Astrocyte (in vitro differentiated cells and primary cell): ENCODE measurements at places on chromosomes 16 and 17. TPM values are rescaled to one million over a fixed set of nuclear protein-coding genes. Genes with fewer than 3 reads are reported as not detected.

GRCh38 chr17:83124871-83125514 is 45.6 kb downstream of the METRNL start:
- H3K27me3 ChIP-seq, result peaks cover 16% of the 10 kb centered on the region
- DNase-seq, result no peak
- H3K4me1 ChIP-seq, result no peaks in the 10 kb centered on the region
- no peaks in the 10 kb centered on the region for H3K36me3 ChIP-seq
- no peak overlapping the region for H3K4me3 ChIP-seq

DNA sequence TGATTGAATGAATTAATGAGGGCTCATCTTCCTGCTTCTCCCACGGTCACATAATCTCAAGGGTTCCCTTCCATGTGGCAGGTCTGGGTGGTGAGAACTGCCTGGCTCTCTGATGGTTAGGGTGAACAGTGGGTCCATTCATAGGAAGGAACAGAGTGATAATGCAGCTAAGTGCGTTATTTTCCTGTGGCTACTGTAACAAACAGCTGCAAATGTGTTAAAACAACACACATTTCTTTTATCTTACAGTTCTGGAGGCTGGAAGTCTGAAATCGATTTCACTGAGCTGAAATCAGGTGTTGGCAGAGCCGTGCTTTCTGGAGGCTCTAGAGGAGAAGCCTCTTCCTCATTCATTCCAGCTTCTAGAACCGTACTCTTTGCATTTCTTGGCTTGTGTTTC is 95.3 kb downstream of the BMERB1 start:
- no peaks in the 10 kb centered on the region for H3K36me3 ChIP-seq
- no peak overlapping the region for H3K4me3 ChIP-seq
- DNase-seq, result no peak
- no peaks in the 10 kb centered on the region for H3K4me1 ChIP-seq
- no peak overlapping the region for H3K27ac ChIP-seq

Gene CCL13
- total RNA-seq, result not detected in 2 replicates

- H3K27ac ChIP-seq, result no peak overlapping the region
- no peak overlapping the region for H3K4me3 ChIP-seq
- DNase-seq, result no peak
- H3K27me3 ChIP-seq, result no peaks in the 10 kb centered on the region
Observed at GRCh38 chr17:51595826-51596398, 335.6 kb downstream of the UTP18 start.

Gene TPSAB1
- not detected in 2 replicates for total RNA-seq

- no peak overlapping the region for H3K4me3 ChIP-seq
- H3K4me1 ChIP-seq, result peaks cover 69% of the 10 kb centered on the region
- H3K27me3 ChIP-seq, result no peaks in the 10 kb centered on the region
Observed at GRCh38 chr16:75244844-75245758, 6.3 kb downstream of the BCAR1 start.

- no peaks in the 10 kb centered on the region for H3K36me3 ChIP-seq
- no peaks in the 10 kb centered on the region for H3K27me3 ChIP-seq
- peak; percentile 29 for DNase-seq
- H3K4me1 ChIP-seq, result peaks cover 37% of the 10 kb centered on the region
Observed at GRCh38 chr17:1108765-1109605, 70.8 kb downstream of the ABR start.

GRCh38 chr17:56755310-56755709 is 78.4 kb downstream of the C17orf67 start:
- H3K27ac ChIP-seq, result no peak overlapping the region
- DNase-seq, result no peak
- H3K4me1 ChIP-seq, result peaks cover 25% of the 10 kb centered on the region
- no peaks in the 10 kb centered on the region for H3K36me3 ChIP-seq

Gene CORO7
- 25.0 and 26.4 TPM in 2 replicates for total RNA-seq

Gene CCDC92B
- total RNA-seq, result 0.29 and 0.36 TPM in 2 replicates

Gene NACA2
- not detected in 2 replicates for total RNA-seq

- DNase-seq, result no peak
- no peaks in the 10 kb centered on the region for H3K27me3 ChIP-seq
- H3K4me3 ChIP-seq, result no peak overlapping the region
Observed at GRCh38 chr16:27759967-27760788, 210.2 kb downstream of the KATNIP start.

DNA sequence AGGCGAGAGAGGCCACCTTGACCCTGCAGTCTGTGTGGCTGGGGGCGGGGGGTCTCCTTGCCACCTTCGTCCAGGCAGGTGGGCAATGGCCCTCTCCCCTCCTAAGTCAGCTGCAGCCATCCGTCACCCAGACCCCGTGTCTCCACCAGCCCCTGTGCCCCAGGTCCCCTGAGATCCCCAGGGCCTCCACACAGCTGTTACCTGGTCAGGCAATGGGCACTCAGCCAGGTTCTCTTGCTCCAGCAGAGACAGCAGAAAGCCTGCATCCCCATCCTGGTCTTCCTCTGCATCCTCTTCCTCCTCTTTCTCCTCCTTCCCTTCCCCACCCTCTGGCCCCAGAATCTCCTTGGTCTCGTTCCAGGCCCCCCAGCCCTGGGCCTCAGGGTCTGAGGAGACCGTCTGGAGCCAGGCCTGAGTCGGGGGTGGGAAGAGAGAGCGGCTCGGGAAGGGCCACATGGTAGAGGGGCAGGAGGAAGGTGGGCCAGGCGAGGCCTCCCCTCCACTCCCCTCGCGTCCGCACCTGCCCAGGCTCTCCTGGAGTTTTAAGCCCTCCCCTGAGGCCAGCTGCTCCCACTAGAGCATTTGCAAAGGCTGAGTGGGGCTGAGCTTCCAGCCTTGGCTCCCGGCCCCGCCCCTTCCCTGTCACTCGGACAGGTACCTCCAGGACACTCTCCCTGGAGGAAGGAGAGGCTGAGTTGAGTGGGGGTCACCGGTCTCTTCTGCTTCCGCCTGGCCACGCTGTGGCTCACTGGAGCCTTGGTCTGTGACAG is at the start of gene PABPN1L:
PABPN1L (minus strand) TSS at position 510 of the 770 bp plus-strand sequence; CDS start at position 456, 54 bp downstream.
- no peaks in the 10 kb centered on the region for H3K36me3 ChIP-seq
- no peaks in the 10 kb centered on the region for H3K4me1 ChIP-seq
- H3K27ac ChIP-seq, result no peak within 1 kb of the TSS
- DNase-seq, result no peak

Gene PIRT
- not detected in 2 replicates for total RNA-seq

DNA sequence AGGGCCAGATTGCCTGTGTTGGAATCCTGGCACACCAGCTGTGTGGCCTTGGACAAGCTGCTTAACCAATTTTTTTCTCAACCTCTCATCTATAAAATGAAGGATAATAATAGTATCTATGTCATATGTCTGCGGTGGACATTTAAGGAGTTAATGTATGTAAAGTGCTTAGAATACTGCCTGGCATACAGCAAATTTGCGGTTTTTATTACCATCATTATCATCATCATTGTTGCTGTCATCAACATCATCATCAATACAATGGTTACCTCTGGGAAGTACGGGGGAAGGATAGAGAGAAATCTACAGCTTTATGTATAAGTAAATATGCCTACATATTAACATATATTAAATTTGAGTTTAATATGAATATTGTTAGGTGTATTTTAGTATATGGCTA is 37.1 kb upstream of the COX10 start:
- no peak overlapping the region for H3K27ac ChIP-seq
- DNase-seq, result no peak

DNA sequence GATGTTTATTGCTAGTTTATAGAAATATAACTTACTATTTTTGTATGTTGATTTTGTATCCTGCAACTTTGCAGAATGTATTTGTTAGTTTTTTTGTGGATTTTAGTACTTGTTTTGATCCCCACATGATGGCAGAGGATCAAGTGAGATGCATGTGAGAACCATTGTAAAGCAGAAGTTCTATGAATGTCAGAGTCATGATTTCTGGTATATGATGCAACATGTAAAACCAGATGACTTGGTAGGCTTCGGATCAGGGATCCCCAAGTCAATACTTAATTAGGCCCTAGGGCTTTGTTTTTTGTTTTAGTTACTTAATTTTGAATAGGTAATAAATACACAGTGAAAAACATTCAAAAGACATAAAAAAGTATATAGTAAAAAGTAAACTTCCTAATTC is 45.8 kb downstream of the ESRP2 start:
- H3K4me1 ChIP-seq, result no peaks in the 10 kb centered on the region
- no peak overlapping the region for H3K4me3 ChIP-seq
- no peak for DNase-seq
- H3K36me3 ChIP-seq, result peaks cover 10% of the 10 kb centered on the region

- no peak overlapping the region for H3K4me3 ChIP-seq
- DNase-seq, result no peak
- H3K27ac ChIP-seq, result no peak overlapping the region
- no peaks in the 10 kb centered on the region for H3K4me1 ChIP-seq
Observed at GRCh38 chr16:10245002-10245401, 62.8 kb upstream of the GRIN2A start.

GRCh38 chr17:65920996-65921395 is 270.9 kb downstream of the CEP112 start:
- no peaks in the 10 kb centered on the region for H3K36me3 ChIP-seq
- H3K27ac ChIP-seq, result no peak overlapping the region
- H3K4me3 ChIP-seq, result no peak overlapping the region
- DNase-seq, result no peak
